ENCODE measurements at places on chromosomes 12 and 14. TPM values are rescaled to one million over a fixed set of nuclear protein-coding genes. Genes with fewer than 3 reads are reported as not detected.

- peak; percentile 83 for DNase-seq
These were observed 20.1 kb upstream of the AKAP5 start for GRCh38 chr14:64444984-64445845.

GRCh38 chr12:31772685-31773222 is 43.9 kb upstream of the AMN1 start:
- no peak for DNase-seq

GRCh38 chr12:120196363-120196762 is 1.8 kb upstream of the GCN1 start:
- DNase-seq = no peak

DNA sequence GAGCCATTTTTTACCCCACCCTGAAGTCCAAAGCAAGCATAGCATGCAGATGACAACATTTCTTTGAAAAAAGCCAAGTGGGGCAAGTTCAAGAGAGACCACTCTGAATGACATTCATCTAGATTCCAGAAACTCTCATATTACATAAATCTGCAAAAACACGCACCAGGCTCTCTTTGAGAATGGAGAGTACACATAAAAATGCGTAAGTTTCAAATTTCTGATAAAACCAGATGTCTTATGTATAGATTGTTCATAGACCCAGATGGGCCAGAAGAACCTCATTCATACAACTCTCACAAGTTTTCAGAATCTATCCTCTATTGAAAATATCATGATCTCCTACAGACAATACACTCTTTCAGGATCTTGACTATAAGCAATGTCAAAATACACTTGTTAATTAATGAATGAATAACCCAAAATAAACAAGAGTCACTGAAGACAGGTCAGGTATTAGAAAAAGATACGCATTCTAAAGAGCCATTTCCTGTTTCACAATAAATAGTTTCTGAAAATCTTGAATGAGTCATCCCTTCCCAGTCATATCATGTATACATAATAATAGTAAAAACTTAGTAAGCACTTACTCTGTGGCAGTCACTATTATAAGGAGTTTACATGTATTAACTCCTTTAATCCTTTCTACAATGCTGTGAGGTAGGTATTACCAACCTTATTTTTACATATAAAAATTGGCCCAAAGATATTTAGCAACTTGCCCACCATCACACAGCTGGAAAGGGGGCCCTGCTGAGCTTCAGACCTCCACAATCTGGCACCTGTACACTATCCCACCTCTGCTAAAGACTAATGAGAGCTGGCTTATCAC is 72.0 kb downstream of the PPP2R5E start:
- peak; percentile 59 for DNase-seq

DNA sequence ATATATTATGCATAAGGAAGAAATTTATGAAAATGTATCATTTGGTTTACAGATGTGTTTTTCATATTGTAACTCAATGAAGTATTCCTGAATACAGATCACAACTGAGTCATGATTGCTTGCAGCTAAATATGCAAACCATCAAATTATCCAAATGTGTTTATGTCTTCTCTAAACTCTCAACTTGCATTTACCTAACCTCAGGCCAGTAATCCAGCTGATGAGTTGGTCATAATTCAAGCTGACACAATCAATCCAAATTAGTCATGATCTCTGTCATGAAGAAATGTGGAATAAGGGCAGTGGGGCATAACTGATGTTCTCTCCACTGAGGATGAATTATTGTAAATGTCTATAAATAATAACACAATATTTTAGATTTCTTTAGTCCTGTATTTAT is 104.8 kb upstream of the CNTN1 start:
- no peak for DNase-seq

RHEBL1 gene
- total RNA-seq = 1.5 TPM

Data from lung microvascular endothelial cell (primary cell).